ENCODE measurements at places on chromosomes 16 and 17.

DNA sequence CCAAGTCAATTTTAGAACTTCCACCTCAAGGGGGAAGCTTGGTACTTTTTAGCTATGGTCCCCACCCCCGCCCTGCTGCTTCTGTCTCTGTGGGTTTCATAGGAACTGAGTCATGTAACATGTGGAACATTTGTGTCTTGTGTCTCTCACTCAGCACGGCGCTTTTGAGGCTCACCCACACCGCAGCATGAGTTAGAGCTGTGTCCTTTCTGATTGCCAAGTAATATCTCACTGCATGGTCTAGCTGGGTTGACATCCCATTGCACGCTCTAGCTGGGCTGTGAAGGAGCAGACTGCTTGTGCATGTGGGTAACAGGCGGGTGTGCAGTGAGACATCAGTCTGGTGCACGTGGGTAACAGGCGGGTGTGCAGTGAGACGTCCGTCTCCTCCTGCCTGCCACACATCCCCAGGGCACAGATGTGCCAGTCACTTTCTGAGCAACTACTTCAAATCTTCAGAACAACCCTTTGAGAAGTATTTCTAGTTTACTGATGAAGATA is 26.4 kb upstream of the SLC7A5 start:
- no peak for DNase-seq

GRCh38 chr17:46822388-46822921 is 4.0 kb upstream of the WNT3 start:
- DNase-seq = no peak

- no peak for DNase-seq
Measured at GRCh38 chr16:68995011-68995504, 110.4 kb upstream of the HAS3 start.

DNA sequence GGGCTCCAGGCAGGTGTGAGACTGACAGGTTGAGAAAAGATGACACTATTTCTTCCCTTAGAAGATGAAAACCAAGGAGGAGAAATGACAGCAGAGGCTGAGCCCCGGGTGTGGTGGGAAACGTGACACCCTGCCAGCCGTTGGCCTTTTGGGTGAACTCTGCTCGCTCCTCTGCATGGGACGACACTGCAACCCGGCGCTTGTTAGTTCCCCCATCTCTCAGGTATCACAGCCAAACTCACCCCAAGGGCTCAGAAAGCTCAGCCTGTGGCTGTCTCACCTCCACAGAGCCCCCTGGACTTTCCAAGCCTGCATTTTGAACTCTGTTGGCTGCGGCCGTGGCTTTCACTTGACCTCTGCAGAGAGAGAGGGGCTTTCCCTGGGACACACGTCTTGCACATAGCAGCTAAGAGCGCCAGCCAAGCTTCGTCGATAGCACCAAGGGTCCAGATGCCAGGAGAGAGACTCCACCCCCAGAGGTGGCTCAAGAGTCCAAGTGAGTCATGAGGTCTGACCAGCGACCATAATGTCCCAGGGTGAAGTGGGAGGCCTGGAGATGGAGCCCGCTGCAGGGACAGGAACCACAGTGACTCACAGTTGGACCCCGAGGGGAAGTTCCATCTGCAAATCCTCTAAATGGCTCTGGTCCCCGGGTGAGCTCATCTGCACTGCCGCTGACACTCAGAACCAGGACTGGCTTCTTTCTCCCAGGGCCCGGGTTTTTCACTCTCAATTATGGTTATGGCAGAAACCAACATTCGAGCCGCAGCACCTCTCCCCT is 301.9 kb downstream of the SOX9 start:
- DNase-seq = no peak

GRCh38 chr17:82882715-82883418 is 43.0 kb upstream of the ZNF750 start:
- peak; percentile 89 for DNase-seq

DNA sequence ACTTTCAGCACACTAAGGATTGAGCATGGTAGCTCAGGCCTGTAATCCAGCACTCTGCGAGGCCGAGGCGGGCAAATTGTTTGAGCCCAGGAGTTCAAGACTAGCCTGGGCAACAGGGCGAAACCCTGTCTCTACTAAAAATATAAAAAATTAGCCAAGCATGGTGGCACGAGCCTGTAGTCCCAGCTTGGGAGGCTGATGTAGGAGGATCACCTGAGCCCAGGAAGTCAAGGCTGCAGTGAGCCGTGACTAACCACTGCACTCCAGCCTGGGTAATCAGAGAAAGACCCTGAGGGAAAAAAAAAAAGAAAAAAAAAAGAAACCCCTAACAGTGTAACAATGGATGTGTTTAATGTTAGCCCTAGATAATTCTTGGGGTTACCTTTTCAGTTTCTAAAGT is 24.0 kb downstream of the PARN start:
- DNase-seq = no peak

- DNase-seq = no peak
Measured at GRCh38 chr16:80151722-80152111, 389.1 kb upstream of the DYNLRB2 start.

DNA sequence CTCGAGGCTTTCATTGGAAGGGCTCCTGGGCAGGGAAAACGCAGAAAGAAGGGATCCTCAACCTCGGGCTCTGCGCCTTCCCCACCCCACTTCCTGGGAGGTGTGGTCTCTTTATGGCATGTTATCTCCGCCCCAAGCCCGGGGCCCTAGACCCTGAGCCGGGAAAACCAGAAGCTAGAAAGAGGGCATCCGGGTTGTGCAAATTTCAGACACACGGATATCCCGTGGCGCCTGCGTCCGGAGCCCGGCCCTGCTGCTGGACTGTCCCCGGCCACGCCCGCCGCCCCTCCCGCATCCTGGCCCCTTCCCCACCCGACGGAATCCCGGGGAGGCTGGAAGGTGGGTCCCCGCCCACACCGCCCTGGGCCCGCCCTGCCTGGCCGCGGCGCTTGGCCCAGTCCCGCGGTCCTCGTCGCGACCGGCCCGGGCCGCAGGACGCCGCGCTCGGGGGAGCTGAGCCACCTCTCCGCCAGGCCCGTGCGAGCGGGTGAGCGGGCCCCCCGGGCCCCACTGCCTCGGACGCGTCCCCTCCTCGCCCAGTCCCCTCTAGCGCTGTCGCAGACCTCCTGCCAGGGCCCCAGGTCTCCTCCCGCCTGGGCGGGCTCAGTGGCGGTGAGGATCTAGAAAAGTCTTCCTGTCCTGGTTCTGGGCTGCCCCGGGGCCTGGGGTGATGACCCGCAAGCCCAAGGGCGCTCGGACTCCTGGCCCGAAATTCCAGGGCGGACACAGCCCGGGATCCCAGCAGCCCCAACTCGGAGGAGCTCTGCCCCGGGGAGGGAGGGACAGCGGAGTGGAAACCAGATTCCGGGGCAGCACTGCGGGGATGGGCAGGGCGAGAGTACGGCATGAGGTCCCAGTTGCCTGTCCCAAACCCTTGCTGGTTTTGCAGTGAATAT is at the start of gene SLC16A5:
SLC16A5 (plus strand) TSS at position 397 of the 896 bp plus-strand sequence. CDS start 5,683 bp downstream, outside the sequence.
- DNase-seq = no peak

DNA sequence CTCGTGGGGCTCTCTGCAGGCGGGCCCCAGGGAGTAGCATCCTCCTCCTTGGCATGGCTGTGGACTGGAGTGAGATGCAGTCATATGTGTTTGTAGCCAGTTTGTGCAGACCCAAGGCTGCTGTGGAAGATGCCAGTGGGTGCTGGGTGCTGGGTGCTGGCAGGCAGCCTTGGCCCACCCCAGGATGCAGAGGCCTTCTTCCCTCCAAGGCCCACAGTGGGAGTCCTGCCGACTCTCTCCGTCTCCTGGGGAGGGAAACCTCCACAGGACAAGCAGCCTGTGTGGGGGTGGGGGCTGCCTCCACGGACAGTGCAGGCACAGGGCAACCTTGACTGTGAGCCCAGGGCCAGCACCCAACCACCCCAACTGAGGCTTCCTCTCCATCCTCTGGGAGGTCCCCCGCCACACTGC is 13.8 kb upstream of the TMEM92 start:
- DNase-seq = no peak

DNA sequence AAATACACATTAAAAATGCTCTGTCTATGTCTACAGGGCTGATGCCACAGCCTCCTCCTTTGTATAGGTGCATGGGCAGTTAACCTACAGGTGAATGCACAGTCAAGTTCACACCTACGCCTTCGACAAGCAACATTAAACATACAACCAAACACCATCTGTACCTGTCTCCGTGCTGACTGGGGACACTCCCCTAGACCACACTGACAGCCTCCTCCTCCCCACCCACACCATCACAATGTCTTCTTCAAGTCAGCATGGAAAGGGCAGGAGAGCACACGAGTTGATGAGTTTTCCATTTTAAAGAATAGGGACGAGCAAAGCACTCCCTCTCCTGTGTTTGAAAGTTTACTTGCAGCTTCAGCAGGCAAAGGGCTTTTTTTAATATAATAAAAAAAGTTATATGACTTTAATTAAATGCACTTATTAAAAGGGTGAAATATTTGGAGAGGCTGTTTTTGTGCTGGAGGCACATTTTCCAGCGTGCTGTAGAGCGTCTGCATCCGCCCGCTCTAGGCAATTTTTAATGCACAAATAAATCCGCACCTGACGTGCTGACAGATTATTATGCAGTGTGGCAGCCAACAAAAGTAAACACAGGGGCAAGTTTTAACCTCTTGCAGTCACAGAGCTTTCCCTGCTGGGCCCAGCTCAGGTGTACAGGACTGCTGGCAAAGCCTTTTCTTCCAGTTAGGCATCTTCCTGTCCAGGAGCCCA is 367.9 kb downstream of the SOX9 start:
- no peak for DNase-seq

DNA sequence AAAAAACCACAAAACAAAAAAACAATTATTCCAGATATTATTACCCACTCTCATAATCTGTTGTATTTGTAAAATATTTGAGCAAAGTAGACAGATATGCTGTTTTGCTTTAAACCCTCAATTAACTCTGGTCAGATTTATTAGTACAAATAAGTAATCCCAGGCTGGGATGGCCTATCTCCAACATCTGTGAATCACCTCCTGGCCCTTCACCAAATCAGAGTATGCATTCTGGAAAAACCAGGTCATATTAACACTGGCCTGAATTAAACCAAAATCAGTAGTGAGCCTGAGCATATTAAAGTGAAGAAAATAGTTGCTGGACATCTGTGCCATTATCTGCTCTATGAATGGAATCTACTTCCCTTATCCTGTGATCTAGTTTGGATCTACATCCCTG is 41.0 kb downstream of the STAT3 start:
- DNase-seq = no peak

DNA sequence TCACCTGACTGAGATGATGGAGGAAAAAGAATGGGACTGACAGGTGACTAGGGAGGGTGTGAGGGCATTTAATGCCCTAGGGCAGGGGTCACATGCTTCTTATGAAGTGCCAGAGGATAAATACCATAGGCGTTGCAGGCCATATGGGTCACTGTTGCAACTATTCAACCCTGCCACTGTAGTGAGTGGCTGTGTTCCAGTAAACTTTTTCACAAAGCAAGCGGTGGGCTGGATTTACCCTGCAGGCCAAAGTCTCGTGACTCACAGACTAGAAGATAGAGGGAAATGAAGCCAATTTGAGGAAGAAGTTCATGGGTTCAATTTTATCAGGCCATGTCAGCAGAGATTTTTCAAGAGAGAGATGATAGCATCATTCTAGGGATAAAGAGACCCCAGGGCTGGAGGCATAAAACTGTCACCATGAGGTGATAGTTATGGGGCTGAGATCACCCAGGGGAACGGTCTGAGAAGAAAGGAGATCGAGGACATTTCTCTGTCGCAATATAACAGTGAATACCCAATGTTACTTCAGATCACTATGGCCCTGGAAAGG is 8.6 kb downstream of the ARHGAP17 start:
- DNase-seq = no peak

GRCh38 chr16:49997721-49998251 is 27.2 kb upstream of the CNEP1R1 start:
- DNase-seq = no peak

DNA sequence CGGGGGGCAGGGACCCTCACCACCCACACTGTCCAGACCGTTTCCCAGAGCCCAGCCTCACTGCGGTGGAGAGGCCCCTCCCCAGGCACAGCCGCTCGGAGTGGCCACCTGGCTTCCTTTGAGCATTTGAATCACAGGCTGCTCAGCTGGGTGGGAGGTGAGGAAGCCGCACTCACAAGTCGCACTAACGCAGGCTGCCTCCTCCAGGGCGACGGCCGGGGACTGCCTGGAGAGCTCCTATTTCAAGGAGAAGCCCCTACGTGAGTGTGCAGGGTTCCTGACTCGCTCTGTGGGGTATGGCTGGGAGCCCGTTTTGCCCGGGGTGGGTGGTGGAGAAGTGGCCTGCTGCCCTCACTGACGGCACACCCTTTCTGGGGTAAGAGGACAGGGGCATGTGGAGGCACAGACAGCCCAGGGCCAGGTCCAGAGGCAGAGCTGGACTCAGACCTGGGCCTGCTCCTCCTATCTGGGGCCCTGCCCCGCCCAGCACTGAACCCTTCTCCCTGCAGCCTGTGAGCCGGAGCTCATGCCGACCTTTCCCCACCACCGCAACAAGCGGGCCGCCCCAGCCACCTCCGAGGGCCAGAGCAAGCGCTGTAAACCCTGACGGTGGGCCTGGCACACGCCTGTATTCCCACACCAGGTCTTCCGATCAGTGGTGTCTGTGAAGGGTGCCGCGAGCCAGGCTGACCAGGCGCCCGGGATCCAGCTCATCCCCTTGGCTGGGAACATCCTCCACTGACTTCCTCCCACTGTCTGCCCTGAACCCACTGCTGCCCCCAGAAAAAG is 6.2 kb downstream of the SPATA2L start:
- no peak for DNase-seq

- no peak for DNase-seq
Measured at GRCh38 chr16:49811644-49812334, 44.1 kb downstream of the ZNF423 start.

GRCh38 chr16:68416057-68417046 is 32.0 kb downstream of the SMPD3 start:
- no peak for DNase-seq

DNA sequence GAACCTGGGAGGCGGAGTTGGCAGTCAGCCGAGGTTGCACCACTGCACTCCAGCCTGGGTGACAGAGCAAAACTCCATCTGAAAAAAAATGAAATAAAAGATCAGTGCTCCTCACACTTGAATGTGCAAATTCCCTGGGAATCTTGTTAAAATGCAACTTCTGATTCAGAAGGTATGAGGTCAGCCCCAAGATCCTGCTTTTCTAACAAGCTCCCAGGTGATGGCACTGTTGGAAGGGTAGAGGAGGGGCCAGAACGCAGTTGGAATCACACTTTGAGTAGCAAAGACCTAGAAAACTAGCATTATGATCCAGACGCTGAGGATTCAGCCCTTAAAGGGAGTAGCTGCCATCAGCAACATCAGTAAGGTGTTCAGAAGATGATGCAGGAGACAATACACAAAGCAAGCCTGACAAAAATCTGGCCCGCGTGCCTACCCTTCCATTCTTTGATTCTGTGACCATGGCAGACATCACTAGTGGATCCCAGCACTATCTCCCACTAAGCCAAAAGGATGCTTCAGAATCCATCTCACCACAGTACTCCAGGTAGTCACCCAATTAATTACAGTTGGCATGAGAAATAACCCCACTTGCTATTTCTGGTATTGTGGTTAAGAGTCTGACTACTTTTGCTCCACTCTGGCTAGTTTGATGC is 33.1 kb upstream of the MEIOC start:
- no peak for DNase-seq

Measured in NCI-H187 (cell line).